ENCODE measurements at places on chromosomes 4 and X.
A peak's percentile ranks its signal among the peaks of the same experiment; 100 is the strongest.

- no peak for DNase-seq
Observed at GRCh38 chr4:151318307-151319006, 6.9 kb downstream of the SH3D19 start.

DNA sequence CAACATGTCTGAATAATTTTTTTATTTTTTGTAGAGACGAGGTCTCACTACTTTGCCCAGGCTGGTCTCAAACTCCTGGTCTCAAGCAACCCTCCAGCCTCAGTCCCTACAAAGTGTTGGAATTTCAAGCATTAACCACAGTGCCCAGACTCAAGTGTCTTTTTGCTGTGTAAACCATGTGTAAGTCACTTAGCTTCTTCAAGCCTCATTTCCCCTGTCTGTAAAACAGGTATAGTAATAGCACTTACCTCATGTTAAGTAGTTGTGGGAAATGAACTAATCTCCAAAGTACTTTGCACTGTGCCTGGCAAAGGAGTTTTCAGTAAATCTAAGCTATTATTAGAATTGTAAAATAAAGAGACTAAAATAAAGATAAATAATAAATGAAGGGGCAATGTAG is 35.7 kb downstream of the STBD1 start:
- no peak for DNase-seq

DNA sequence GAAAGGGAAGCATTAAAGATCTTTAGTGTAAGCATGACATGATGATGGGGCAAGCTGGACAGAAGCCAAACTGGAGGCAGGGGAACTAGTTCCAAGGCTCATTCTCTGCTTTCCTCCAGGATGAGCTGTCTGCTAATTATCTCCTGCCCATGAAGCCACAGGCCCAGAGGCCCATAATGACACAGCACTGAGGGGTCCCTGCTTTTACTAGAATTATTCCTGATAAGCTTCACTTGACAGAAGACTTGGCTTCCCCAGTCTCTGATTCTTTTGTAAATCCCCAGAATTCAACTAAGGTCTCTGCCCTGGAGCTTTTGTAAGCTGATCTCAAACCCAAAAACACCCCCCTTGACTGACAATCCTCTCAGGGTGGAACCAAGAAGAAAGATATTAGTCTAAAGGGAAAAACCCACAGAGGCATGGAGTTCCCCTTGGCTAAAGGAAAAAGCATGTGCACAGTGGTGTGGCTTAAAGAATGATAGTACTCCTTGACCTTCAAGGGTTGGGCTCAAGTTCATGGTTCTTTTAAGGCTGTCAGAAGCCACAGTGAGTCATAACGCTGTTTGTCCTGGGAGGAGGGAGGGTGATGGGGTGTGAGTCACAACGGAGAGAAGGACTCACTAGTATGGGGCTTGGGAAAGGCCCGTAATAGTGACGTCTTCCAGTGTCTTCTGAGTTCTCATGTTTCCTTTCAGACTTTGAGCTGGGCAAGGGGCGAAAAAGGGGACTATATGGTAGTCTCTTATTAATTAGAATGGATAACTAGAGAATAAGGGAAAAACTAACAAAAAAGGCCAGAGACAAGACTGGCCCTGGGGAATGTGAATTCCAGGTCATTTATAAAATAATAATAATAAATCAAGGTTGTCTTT is 146.0 kb upstream of the CPEB2 start:
- peak; percentile 67 for DNase-seq

GRCh38 chr4:177964061-177964460 is 521.8 kb upstream of the AGA start:
- no peak for DNase-seq

- no peak for DNase-seq
Observed at GRCh38 chrX:34918091-34918736, 24.4 kb upstream of the FAM47B start.

DNA sequence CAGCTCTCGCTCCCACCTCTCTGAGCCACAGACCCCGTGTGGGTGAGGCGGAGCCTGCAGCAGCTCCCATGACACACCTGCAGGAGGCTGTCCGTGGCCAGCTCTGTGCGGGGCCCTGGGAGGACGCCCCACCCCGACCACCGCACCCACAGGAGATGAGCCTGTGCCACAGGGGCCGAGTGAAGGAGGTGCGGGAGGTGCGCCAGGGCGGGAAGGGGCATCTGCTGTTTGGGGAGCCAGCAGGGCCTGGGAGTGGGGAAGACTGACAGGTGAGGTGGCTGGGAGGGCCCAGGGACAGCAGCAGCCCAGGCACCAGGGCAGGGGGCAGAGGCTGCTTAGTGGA is 52.0 kb downstream of the ACOX3 start:
- no peak for DNase-seq

DNA sequence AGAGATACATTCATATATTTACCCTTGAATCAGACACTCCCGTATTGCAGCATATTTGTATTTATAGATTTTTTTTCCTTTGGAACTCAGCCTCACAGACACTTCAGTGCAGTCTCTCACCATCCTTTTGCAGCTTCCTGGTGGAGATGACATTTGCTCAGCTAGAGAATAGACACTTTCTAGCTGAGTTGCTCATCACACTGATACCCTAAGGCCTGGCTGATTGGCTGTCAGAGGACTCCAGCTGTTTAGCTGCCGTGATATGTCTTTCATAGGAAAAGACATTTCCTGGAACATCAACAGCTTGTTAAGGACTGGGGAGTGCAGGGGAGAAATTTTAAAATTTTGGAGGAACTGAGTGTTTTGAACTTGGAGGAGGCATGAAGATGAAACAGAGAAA is 429.6 kb downstream of the SMARCA1 start:
- no peak for DNase-seq

Data from Peyer's patch (tissue), 4 donors.